ENCODE measurements at places on chromosomes 6 and 20.
A peak's percentile ranks its signal among the peaks of the same experiment; 100 is the strongest.

DNA sequence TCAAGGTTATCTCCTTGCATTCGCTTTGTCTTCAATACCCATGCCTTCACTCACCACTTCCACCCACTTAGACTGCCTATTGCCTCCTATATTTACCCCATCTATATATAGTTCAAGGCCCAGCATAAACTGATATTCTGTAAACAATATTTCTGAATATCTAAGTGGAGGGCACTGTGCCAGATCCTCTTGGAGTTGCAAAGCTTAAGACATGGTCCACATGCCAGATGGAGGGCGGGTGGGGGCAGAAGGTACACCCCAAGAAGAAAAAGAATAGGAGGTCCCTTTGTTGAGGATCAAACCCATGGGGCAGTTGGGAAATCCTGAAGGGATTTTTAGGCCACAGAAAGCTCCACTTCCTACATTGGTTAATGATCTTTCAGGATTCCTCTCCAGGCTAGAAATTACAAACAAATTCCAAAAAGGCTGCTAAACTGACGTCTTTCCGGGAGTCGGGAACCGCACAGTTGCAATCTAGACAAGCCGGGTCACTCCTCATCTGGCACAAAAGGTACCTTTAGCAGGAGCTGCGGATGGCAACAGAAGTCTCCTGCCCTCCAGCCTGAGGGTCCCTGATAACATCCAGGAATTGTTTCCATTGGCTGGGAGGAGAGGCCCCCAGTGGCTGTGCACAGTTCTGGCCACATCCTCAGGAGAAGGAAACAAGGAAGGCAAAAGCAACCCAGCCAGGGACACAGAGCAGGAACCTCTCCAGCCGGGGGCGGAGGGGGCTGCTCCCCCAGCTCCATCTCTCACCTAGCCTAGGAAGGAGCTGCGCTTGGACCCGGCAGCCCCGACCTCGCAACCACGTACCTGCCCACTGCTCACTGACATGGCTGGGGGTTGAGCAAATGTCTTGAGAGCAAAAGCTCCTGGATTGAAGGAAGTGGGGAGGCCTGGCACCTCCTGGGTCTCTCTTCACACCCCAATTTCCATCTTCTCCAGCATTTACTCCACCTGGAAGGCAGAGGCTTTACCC, 5.9 kb upstream of the LPIN3 start:
- DNase-seq: no peak

GRCh38 chr6:130994319-130995097, 68.5 kb downstream of the EPB41L2 start:
- DNase-seq: no peak

- DNase-seq: peak; percentile 100
These were observed 704 bp upstream of the ZNF217 start for GRCh38 chr20:53594068-53595017.

DNA sequence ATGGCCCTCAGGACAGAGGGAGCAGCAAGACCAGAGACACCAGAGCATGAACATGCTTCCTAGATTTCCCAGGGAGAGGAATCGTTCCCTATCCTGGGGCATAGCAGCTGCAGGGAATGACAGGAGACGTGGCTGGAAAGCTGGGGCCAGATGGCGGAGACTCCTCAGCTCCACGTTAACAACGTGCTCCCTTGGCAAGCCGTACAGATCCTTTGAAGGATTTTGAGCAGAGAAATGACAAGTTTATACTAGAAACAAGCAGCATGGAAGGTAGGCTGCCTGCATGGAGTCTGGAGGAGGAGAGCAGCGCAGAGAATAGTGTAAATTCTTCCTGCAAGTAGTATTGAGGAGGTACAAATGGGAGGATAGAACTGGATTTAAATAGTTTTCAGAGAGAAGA, 11.7 kb downstream of the MYLIP start:
- DNase-seq: no peak

DNA sequence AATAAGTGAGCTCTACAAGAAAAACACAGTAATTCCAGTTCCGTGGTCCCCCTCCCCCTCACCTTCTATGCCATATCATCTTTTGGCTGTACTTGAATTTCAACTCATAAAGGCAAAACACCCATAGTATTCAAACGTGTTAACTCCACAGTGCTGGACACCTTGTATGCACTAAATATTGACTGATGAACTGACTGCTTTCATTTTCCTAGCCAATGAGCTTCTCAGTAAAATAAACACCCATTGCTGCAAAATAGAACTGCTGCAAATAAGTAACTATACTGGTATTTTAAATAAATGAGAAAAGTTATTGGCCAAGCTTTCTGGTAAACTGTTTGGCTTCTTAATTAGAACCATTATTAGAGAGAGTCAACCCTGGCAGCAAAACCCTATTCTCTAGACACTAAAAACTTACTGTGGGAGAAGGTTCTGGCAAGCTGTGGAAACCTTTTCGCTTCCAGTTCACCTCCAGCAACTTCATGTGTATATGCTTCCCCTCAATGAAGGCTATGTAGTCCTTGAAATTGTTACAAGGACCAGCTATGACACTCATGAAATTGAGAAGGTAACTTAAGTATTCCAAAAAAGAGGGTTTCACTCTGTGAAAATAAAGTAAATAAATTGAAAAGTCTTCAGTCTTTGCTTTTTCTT, 86.0 kb downstream of the MBOAT1 start:
- DNase-seq: no peak

DNA sequence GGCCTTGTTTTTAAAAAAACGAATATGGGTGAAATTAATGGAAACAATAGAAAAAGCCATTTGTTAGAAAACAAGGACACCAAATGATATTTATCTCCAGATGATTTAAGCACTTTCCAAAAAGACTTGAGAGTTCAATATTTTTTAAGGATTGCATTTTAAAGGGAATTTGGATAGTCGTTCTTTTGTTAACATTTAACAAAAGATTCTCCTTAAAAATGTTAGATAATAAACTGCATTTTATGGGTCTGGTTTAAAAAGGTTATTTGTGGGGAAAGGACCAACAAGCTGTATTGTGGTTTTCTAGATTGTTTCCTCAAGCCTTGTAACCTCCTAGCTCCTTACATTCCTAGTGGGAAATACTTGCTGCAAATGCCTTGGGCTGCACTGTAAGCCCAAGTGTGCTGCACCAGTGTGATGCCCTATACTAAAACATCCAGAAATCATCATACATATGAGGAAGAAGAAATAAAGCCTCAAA, 1.5 kb upstream of the PHIP start:
- no peak for DNase-seq

GRCh38 chr6:75351570-75351969, 67.0 kb upstream of the TMEM30A start:
- DNase-seq: no peak

DNA sequence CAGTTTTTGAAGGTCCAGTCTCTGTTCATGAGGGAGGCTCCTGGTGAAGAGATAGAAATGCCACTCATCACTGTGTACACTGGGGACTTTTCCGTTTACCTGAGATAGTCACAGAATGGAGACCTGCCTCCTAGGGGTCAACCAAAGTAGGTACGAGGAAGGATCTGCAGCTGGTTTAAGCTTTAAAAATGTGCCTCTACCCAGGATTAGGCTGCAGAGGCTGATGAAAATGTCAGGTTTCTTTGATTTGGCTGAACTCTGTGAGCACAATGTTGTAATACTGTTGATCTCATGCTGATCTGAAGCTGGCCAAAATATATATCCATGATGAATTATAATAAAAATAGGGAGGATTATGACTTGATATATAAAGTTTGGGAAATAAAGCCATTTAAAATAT, 182.7 kb downstream of the ADAT2 start:
- DNase-seq: no peak

- DNase-seq: no peak
These were observed at the start of gene PNPLA1 for GRCh38 chr6:36269834-36270705. Gene PNPLA1, plus strand, starts transcription at chr6:36270060. Its CDS starts 400 bp downstream, at chr6:36270460.

DNA sequence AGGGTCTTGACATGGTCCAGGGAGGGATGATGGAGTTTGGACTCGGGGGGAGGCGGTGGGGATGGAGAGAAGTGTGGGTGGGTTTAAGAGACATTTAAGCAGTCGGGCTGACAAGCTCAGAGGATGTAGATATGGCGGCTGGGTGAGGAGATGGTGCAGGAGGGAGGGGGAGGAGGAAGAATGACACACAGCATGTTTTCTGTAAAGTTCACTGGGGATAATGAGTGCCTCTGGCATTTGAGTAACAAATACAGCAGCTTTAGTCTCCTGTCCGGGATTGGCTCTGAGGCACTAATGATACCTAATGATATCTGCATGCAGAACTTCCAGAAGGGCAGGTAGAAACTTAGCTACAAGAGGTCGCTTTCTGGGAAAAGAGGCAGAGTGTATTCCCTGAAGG, 107.8 kb downstream of the DHX35 start:
- no peak for DNase-seq

- no peak for DNase-seq
These were observed 50.0 kb downstream of the SOBP start for GRCh38 chr6:107539849-107540464.

DNA sequence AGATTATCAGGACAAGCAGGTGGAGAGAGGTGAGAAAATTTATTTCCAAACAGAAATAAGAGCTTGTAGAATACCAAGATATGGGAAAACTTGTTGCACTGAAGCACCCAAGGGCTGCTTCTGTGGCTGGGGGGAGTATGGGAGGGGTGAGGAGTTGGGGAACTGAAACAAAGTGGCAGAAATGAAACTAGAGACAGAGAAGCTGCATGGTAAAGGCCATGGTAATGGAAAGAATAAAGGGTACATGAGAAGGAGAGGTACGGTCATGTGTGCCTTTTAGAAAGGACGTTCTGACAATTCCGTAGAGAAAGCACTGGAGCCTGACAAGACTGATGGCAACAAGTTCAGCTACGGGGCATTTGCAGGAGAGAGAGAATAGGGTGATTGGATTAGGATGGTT, 51.6 kb upstream of the RIN2 start:
- no peak for DNase-seq

DNA sequence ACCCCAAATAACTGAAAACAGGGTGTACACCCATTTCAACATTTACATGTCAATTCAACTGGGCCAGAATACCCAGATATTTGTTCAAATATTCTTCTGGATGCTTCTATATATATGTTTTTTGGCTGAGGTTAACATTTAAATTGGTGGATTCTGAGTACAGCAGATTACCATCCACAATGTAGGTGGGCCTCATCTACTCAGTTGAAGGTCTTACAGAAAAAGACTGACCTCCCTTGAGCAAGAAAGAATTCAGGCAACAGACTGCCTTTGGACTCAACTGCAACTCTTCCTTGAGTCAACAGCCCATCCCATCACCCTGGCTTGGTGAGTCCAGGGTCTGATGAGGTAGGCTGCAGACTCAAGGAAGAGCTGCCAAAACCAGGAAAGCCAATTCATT, 84.1 kb downstream of the ATG5 start:
- DNase-seq: no peak

- no peak for DNase-seq
These were observed 39.3 kb upstream of the KHDC1 start for GRCh38 chr6:73302339-73302738.

DNA sequence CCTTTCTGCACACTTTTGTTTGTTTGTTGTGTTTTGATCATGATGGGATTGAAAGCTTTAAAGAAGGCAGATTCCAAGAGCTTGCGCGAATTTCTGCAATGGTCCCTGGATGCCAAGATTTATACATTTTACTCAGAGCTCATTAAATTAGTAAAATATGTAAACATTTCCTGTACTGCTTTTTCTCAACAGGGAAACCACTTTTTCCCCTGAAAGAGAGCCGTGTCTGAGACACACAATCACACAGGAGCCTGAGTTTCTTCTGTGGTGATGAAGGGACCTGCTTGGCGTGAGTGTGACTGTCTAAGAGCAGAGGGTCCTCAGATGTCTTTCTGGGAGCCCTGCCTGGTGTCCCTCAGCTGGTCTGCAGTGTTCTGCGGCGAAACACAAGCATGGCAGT, 12.1 kb upstream of the TAGAP start:
- DNase-seq: no peak
